ENCODE measurements at places on chromosomes 1 and 21. TPM values are rescaled to one million over a fixed set of nuclear protein-coding genes. Genes with fewer than 3 reads are reported as not detected.
A peak's percentile ranks its signal among the peaks of the same experiment; 100 is the strongest.

Gene BCAR3
- 35.6 TPM for total RNA-seq

Gene KCNH1
- total RNA-seq = 0.42 TPM

Gene C1orf141
- total RNA-seq = not detected

Gene PDC
- not detected for total RNA-seq

Gene SLC9C2
- not detected for total RNA-seq

Gene MTARC1
- 4.6 TPM for total RNA-seq

Gene AQP10
- not detected for total RNA-seq

Gene GDAP2
- total RNA-seq = 26.6 TPM

Gene SPRR2A
- not detected for total RNA-seq

Gene LMX1A
- 0.33 TPM for total RNA-seq

DNA sequence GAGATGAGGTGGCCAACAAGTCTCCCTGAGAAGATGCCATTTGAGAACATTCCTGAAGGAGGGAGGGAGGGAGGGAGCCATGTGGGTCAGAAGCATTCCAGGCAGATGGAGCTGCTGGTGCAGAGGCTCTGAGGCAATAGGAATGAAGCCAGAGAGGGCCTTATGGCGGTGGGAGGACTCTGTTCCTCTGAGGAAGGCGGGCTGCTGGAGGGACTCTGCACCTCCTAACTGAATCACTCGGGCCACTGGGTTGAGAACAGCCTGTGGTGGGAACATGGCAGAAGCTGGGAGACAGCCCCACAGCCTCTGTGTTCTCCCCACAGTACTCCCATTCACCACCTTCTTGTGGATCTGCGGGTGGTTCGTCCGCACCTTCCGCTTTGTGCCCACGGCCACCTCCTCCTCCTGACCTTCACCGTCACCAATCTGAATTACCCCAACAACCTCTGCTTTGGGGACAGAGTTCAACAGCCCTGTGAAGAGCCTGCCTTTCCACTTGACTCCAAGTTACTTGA is 2.4 kb upstream of the TMEM125 start:
- no peak for DNase-seq

GRCh38 chr1:5225707-5226704 is 571.6 kb downstream of the AJAP1 start:
- DNase-seq = peak; percentile 86

GRCh38 chr1:60162936-60163335 is 89.4 kb upstream of the C1orf87 start:
- no peak for DNase-seq

- no peak for DNase-seq
Measured at GRCh38 chr1:151325646-151326429, 1.4 kb downstream of the PI4KB start.

DNA sequence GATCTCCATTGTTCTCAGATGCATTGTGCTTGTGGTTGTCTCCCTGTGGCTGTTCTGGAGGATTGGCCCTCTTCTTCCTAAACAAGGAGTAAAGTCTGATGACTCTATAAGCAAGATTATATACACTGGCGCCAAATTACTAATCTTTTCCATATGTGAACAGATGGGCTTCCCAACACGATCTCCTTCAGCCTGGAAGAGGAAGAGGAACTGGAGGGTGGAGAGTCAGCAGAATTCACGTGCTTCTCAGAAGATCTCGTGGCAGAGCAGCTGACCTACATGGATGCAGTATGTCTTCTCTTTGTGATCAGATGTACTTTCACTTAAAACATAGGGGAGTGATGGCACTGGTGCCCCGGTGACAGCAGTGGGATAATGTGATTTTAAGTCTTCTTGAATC is 78.7 kb downstream of the RGL1 start:
- DNase-seq = no peak

DNA sequence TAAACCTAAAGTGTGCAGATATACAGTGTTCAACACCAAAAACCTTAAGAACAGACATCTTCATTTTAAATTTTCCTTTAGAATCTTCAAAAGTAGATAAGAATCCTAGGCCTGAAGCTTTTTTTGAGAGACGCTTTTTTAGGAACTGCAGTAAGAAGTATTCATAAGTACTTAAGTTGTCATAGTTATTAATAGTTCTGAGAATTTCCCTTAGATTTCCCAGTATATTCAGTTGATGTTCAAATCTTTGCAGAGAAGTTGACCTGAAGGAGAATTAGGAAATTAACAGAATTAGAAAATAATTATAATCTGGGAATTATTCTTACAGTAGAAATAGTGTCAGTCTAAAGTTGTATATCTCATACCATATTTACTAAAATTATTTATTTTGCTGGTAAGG is 150.3 kb downstream of the NCAM2 start:
- DNase-seq = no peak

DNA sequence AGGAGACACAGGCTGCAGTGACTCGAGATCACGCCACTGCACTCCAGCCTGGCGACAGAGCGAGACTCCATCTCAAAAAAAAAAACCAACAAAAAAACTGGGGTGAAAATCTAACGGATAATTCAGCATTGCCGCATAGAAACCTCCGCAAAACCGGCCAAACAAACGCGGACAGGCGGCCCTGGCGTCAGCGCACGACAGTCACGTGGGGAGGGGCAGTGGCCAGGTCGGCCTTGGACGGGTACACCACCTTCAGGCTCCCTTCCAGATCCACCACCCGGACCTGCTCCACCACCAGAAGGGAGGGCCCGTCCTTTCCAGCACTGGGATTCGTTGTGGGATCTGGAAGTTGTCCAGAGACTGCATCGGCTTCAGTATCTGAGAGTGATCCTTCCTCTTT is 8.4 kb downstream of the SMIM1 start:
- no peak for DNase-seq

- DNase-seq = no peak
Measured at GRCh38 chr1:11729498-11730428, 6.2 kb upstream of the AGTRAP start.

- peak; percentile 70 for DNase-seq
Measured at GRCh38 chr1:38671221-38671620, 188.4 kb downstream of the RRAGC start.

DNA sequence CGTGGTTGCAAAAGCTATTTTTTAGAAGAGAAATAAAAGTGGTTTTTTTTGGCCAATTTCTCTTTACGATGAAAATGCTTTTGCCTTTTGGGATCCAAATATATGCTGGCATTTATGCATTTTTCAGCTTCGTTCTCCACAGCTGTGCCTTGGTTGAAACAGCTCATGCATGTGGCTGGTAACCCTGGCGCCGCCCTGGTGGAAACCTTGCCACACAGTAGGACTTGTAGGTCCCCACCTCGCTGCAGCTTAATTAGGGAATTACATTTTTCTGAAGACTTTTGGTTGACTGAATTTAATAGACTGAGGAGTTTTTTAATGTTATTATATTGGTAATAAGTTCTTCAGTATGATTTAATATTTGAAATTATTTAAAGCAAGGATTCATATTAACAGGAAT is 12.7 kb upstream of the PCP4 start:
- DNase-seq = no peak

DNA sequence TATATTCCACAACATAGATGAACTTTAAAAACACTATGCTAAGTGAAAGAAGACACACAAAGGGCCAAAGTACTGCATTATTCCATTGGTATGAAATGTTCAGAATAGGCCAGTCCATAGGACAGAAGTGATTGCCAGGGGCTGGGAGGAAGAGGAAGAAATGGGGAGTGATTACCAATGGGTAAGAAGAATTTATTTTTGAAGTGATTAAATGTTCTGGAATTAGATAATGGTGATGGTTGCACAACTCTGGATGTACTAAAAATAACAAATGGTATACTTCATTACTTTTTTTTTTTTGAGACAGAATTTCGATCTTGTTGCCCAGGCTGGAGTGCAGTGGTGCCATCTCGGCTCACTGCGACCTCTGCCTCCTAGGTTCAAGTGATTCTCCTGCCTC is 61.7 kb downstream of the CHD5 start:
- no peak for DNase-seq

DNA sequence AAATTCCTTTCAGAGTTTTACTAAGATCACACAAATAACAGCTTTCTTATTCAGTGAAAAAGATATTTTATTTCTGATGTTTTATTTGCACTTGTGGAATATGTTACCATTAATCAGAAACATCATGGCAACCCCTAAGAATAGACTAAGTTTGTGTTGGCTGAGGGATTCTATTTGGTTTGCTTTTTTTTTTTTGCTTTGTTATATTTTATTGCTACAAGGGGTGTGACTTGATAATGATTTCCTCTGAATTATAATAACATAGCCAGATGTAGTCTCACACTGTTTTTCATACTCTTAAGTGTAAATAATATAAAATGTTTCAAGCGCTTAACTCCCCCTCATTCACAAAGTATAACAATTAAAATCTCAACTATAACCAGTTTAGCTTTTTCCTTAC is 20.0 kb downstream of the GLRX2 start:
- no peak for DNase-seq

GRCh38 chr1:180489976-180490375 is 12.4 kb downstream of the ACBD6 start:
- DNase-seq = no peak

- no peak for DNase-seq
Measured at GRCh38 chr1:197351821-197352440, 83.9 kb downstream of the CRB1 start.

GRCh38 chr1:115123116-115123515 is 33.8 kb upstream of the TSPAN2 start:
- DNase-seq = no peak

DNA sequence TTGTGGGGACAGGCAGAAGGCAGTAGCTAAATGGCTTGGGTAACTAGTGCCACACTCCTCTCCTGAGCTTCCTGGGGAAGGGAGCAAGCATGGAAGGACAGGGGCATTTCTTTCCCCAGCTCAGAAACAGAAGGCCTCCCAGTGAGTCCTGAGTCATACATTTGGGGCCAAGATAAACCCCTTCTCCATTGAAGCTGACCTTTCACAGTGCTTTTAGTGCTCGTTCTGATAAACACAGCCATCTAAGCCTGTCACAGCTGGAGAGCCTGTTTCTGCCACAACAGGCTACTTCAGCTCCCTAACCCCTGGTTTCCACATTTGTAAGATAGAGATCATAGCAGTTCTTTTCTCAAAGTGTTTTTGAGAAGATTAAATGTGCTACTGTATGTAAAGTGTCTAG is 374.0 kb downstream of the LMX1A start:
- peak; percentile 34 for DNase-seq

GRCh38 chr1:111172463-111172862 is 28.0 kb downstream of the DENND2D start:
- no peak for DNase-seq

- no peak for DNase-seq
Measured at GRCh38 chr1:208000504-208000903, 89.6 kb upstream of the CD34 start.

DNA sequence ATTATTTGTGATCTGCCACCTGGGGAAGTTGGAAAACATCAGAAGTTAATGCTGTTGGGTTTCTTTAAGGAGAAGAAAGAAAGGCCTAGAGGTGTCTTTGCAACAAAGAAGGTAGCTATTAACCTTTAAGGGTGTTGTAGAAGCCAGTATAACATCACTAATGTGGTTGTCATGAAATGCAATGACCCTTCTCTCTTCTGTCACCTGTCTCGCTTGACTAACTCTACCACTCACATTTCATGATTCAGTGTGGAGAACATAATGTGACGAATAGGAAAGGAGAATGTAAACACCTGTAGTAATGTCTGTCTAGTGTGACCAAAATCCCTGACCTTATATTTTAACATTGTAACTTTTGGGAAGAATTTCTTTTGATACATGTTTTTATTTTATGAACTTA is 211.7 kb upstream of the UBE2U start:
- no peak for DNase-seq

DNA sequence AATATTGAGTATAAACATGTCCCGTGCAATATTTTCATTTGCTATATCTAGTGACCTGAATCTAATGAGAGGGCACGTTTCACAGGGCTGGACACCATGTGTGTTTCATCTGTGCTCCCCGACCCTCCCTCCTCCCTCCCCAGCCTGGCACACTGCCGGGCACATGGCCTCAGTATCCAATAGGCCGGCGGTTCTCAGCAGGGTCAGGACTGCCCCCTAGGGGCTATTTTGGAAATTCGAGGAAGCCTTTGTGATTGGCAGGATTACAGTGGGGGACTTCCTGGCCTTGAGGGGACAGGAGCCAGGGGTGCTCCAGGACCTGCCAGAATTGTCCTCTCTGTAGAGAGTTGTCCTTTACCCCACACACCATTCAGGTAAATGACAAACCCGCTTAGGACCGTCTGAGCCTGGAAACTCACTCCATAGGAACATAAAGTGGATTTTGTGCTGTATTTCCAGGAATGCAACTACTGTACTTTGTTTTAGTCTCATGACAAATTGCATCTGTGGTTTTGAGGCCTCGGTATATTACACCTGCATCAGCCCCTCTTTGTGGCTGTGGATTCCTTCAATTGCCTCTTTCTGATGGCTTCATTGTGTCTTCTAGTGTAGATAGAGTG is 109.5 kb upstream of the SIM2 start:
- no peak for DNase-seq

DNA sequence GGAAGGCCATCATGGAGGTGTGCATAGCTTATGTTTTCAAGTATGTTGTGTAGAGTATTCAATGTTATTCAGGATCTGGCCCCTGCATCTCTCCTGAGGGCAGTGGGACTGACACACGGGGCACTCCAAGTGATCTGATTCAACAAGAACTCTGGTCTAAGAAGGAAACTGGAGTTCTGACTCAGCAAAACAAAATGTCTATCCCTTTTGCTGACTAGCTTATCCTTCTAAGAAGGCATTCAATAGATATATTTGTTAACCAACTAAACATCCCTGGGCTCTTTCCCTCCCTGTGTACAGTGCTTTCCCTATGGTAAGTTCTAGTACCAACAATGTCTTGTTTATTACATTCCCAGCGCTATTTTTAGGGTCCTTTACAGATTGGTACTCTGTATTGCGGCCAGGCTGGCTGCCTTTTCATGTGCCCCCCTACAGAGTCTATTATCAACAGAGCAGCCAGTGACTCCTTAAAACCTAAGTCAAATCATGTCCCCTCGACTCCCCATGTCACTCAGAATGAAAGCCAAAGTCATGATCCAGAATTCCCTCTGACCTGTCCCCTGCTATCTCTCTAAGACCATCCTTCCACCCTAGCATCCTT is 304.9 kb downstream of the KCNH1 start:
- peak; percentile 60 for DNase-seq

GRCh38 chr1:177830531-177831135 is 139.2 kb downstream of the SEC16B start:
- DNase-seq = no peak

DNA sequence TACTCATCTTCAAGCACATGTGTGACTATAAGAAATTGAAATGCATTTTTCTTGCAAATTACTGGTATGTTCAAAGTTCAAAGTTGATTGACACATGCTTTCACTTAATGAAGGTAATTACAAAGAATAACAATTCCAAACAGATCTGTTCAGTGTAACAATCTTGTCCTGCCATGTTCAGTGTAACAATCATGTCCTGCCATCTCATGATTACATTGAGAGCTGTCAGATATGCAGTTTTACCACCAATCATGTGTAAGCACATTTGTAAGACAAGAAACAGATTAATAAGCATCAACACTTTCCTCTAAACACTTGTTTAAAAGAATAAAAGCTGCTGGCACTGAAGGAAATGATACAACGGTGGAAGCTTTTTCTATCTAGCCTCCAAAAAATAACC is 80.3 kb upstream of the ZNF281 start:
- no peak for DNase-seq

GRCh38 chr1:209199822-209200221 is 383.7 kb upstream of the CAMK1G start:
- no peak for DNase-seq

GRCh38 chr21:44751799-44752636 is 40.6 kb upstream of the TSPEAR start:
- DNase-seq = no peak

- no peak for DNase-seq
Measured at GRCh38 chr21:39800311-39800710, 55.3 kb downstream of the IGSF5 start.

Measured in esophagus muscularis mucosa (tissue), 4 donors.